ENCODE measurements at places on chromosomes 11 and 22.

- DNase-seq = peak; percentile 67
Observed at GRCh38 chr11:112004389-112004788, 20.8 kb upstream of the DLAT start.

DNA sequence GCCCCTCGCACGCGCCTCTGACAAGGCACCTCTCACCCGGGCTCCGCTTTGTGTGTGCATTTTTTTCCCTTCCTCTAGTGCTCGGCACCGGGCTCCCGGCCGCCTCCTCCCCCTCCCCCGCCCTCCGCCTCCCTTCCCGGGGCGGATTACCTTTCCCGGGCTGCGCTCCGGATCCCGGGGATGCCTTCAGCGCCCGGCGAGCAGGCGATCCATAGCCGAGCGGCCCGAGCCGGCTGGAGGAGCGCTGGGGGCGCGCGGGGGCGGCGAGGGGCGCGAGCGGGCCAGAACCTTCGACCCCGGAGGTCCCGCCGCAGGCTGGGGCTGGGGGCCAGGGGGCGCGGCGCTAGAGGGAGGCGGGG lies 282 bp downstream of the MPPED2 start:
- no peak for DNase-seq

GRCh38 chr22:46293577-46294260 lies 3.0 kb upstream of the GTSE1 start:
- DNase-seq = peak; percentile 48

GRCh38 chr11:6824136-6824823 lies 21.2 kb upstream of the OR10A5 start:
- DNase-seq = no peak

GRCh38 chr22:26672060-26672471 lies 14.7 kb downstream of the MIAT start:
- DNase-seq = peak; percentile 51

- no peak for DNase-seq
Observed at GRCh38 chr11:58067685-58068084, 36.9 kb downstream of the OR6Q1 start.

DNA sequence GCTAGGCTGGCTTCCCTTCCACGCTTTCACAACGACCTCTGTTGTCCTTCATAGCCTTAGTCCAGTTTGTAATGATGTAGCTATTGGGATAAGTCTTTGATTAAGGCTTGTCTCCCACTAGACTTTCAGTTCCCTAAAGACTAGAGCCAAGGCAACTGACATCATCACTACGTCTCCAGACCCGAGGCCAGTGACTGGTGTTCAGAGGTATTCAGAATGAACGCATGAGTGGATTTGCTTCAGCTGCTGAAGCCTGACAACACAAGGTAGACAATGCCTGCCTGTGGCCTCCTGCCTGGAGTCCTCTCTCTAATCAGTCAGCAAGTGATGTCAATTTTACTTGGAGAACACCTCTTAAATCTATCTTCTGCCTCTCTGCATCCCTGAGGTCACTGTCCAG lies 13.6 kb downstream of the EFCAB6 start:
- no peak for DNase-seq

GRCh38 chr22:50628543-50629134 lies 687 bp upstream of the ARSA start:
- DNase-seq = no peak

DNA sequence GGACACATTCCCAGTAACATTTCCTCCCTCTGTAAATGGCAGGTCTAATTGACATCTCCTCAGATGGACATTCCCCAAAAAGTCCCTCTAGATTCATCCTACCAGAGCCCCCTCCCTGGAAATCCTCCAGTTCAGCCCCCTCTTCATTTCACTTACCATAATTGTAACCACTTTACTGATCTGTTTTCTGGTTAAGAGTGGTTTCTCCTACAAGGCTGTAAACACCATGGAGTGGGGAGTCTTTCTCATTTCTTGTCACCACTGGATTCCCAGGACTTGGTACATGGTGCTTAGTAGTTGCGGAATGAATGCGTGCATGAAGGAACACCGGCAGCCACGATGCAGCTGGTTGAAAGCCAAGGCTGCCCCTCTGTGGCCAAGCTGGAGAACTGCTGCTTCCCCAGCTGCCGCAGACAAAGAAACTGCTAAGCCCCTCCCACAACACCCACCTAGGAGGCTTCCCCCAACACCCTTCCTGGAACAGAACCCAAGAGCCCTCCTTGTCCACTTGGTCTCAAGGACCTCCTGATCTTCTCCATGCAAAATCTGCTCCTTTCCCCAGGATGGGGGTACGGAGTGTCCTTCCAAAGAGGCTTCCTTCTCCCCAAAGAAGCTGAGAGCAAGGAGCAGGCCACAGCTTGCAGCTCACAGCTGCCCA lies 18.6 kb upstream of the SCARF2 start:
- DNase-seq = peak; percentile 93

- DNase-seq = peak; percentile 2
Observed at GRCh38 chr11:108796551-108796950, 131.7 kb downstream of the DDX10 start.

- DNase-seq = no peak
Observed at GRCh38 chr22:37331034-37331428, 48.7 kb downstream of the CYTH4 start.

DNA sequence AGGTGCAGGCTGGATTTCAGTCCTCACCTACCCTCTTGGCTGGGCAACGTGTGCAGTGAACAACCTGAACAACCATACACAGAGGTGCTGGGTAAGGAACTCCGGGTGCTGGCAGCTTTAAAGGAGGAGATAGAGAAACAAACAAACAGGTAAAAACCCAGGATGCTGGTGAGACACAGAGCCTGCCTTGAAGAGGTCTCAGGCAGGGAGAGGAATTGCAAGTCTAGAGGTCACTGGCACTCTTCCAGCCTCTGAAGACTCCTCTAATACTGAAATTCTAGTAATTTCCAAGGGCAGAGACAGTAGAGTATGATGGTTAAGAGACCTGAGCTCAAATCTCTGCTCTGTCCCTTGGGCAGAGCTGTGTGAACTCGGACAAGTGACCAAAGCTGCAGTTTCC lies 192.5 kb downstream of the CEP164 start:
- DNase-seq = no peak
